ENCODE measurements at places on chromosomes 3 and 15.

GRCh38 chr3:43862470-43862869 lies 171.7 kb downstream of the ABHD5 start:
- no peak for DNase-seq

- no peak for DNase-seq
These were observed 16.3 kb downstream of the ISG20 start for GRCh38 chr15:88655103-88655553.

DNA sequence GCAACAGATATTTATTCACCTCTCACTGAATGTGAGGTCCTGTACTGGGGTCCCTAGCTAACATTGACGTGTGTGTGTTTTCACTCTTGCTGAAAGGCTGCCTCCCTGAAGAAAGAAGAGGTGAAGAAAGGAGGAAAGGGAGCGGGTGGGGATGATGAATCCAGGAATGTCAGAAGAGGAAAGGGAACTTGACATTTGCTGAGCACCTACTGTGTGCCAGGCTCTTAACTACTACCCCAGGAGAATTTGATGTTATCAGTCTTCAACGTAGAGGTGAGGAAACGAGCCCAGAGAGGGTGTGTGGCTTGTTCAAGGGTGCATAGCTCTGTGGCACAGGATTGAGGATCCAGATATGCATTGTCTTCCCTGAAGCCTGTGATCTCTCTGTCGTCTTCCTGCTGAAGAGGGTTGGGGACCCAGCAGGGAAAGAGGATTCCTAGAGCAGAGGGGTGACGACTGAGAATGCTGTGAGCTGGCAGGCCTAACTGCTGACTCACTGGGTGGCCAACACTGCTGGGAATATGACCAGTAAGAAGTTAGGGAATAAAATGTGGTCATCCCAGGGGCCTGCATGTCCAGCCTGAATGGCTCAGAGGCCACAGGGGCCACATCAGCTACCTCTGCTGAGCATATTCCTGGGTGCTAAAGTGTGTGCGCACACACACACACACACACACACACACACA lies 6.6 kb upstream of the ATP2B2 start:
- DNase-seq = no peak

GRCh38 chr3:22920006-22920405 lies 283.1 kb upstream of the UBE2E2 start:
- DNase-seq = no peak

DNA sequence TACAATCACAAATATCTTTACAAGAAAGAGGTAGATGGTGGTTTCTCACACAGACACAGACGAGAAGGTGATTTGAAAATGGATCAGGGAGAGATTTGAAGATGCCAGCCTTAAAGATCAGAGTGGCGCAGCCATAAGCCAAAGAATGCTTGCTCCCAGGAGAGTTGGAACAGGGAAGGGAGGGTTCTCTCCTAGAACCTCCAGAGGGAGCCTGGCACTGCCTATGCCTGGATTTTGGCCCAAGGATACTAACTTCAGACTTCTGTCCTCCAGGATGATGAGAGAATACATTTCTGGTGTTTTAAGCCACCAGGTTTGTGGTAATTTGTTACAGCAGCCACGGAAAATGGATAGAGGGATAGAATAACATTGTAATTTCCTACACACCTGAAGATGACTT lies 279.1 kb downstream of the FAM43A start:
- no peak for DNase-seq

DNA sequence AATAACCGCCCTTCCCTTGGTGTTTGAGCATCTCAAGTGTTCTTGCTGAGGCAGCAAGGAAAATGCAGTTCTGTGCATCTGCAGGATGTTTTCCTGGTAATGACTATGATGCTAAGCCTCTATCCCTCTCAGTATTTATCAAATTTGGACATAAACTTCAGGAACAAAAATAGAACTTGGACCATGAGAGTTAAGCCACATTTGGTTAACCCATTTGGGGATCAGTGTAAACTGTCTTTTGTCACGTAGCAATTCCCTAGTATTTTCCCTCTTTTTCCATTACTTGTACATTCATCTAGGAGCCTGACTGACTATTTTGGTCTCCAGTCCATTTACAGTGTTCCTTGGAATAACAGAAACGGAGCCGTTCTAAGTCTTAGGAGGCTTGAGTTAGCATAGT lies 250.8 kb downstream of the RBMS3 start:
- no peak for DNase-seq

- DNase-seq = peak; percentile 34
These were observed 83.5 kb upstream of the ZNF280D start for GRCh38 chr15:56816781-56817180.

DNA sequence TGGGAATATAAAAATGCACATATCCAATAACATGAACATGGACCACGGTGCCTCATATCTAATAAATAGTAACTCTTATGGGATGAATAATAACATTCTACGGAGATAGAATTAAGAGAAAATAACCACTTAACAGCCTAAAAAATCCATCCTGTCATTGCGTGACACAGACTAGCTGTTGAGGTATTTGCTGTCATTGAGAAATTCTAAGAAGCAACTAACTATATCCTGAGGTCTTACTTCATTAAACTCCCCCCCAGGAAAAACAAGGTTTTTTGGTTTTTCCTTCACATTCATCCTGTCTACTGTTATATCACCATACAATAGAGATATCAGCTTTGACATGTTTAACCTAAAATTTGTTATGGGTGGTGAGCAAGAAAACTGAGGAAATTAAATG lies 14.3 kb downstream of the CEP152 start:
- DNase-seq = no peak

GRCh38 chr3:184315543-184315867 lies 1.1 kb downstream of the EIF4G1 start:
- no peak for DNase-seq

DNA sequence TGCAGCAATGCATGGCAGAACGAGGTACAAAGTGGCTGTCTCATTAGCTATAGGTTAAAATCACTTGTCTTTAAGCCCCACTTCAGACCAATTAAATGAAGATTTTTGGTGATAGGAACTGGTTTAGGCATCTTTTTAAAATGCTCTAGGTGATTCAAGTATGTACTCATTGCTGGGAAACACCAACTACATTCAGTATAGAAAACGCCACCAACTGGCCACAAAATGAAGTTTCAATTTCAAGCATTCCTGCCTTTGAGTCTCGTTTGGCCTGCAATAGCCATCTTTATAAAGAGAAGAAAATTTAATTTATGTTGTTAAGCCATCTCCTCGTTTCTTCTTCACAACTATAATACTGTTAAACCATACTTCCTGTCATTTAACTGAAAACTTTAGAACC lies 587.9 kb downstream of the GBE1 start:
- DNase-seq = no peak

- peak; percentile 52 for DNase-seq
These were observed 728 bp downstream of the TRANK1 start for GRCh38 chr3:36944012-36944640.

DNA sequence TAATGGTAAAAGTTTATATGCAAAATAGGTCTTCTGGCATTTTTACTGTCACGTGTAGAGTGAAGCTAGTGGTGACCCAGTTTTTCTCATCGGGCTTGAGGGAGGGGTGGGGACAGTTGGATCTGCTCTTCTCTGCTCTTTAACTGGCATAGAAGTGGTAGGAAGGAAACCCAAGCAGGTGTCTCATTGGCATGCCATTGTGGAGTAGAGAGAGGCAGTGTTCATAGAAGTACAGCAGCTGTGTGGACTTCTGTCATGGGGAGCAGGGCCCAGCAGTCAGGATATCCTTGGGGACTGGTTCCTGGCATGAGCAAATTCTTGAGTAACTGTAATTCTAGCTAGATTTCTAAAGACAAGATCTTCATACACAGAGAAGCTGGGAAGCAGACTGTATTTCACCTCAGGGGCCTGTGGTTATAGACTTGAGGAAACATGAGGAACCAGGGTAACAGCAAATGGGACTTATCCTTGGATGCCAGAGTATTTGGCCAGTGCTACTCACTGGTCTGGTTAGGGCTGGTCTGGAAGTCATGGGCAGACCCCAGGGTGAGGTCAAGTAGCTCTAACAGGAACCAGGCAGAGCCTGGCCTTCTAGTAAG lies 42.9 kb downstream of the CDIN1 start:
- no peak for DNase-seq

- DNase-seq = no peak
These were observed 20.3 kb upstream of the FRMD4B start for GRCh38 chr3:69406163-69406562.

- DNase-seq = peak; percentile 83
These were observed 46.9 kb upstream of the NEDD4 start for GRCh38 chr15:56040081-56041035.

DNA sequence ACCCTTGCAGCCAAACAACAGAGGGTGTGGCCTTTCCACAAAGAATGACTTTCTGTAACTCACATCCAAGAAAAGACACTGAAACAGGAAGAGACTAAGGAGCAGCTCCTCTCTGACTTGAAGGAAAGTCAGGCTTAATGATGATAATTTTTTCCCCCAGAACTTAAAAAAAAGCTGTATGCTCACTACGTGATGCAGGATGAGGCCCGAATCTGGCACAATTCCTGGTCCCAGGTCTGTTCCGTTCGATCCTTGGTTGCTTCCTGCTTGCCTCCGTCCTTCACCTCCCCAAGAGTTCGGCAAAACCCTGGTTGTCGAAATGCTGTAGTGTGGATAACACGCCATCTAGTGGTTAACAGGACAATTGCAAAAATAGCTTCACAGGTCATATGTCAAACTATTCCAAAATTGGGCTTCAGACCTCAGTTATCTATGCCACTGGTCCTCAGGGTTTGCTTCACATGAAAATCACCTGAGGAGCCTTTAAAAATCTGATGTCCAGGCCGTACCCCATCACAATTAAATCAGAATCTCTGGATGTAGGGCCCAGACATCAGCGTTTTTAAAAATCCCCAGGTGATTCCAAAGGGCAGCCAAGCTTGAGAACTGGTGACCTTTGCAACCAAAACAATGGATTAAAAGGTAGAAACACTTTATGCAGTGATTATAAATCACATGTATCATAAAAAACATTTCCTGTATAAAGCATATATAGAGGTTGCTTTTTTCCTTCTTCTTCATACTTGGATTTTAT lies 28.1 kb upstream of the SYNM start:
- peak; percentile 79 for DNase-seq

DNA sequence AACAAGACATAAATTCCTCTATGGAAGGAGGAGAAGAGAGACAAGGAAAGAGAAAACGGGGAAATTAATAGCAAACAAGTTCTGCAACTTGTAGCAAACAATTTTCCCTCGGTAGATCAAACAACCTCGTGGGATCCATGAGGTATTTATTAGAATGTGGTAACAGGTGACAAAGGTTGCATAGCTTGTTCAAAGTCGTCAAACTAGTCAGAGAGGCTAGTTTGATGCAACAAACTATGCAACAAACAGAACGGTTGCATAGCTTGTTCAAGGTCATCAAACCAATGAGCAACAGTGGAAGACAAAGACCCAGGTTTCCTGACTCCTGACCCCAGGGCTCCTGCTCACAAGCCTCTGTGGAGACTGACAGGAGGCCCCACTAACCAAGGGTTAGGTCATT lies 20.7 kb downstream of the MB21D2 start:
- DNase-seq = no peak

GRCh38 chr3:139300416-139300815 lies 43.4 kb upstream of the MRPS22 start:
- DNase-seq = no peak

- peak; percentile 57 for DNase-seq
These were observed 23.9 kb upstream of the OR5H6 start for GRCh38 chr3:98240131-98240530.

GRCh38 chr3:54206874-54207273 lies 84.5 kb downstream of the CACNA2D3 start:
- no peak for DNase-seq

DNA sequence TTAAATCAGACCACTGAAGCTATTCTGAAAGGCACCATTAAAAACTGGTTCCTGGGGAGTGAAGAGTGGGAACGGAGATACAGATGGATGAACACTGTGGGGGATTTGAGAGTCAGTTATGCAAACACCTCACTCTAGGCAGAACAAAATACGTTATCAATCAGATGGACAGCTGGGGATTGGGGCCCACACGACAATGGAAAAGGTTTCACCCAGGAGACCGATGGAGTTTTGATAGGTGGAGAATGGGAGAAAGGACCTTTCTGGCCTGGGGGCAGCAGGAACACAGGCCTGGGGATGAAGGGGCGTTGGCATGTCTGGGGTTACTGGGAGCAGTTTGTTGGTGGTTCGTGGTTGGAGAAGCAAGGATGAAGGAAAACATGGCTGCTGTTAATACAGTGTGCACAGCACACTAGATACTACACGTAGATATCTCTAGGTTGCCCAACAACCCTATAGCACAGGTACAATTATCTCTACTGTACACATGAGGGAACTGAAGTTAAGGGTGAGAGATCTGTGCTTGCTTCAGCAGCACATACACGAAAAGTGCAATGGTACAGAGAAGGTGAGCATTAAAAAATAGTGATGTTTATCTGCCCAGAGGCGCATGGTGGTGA lies 16.5 kb downstream of the ST6GAL1 start:
- no peak for DNase-seq

DNA sequence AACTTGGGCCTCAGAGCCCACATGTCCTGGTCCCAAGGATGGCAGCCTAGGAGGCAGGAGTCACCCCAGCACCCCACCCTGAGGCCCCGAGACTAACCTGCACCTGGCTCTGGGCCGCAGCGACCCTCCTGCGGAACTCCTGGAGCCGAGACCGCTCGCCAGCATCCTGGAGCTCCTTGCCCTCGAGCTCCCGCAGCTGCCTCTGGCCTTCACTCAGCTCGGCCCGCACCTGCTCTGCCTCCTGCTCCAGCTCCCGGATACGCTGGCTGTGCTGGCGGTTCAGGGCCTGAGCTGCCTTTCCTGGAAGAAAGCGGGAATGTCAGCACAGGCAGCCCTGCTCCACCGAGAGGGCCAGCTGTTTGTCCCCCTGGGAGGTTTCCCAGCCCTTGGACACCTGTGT lies 13.2 kb downstream of the KIF7 start:
- DNase-seq = no peak

- DNase-seq = peak; percentile 95
These were observed 33.1 kb downstream of the RAB11A start for GRCh38 chr15:65902373-65902772.

- no peak for DNase-seq
These were observed 53.8 kb upstream of the CADM2 start for GRCh38 chr3:84904816-84905555.

- no peak for DNase-seq
These were observed 19.2 kb downstream of the NME9 start for GRCh38 chr3:138310494-138310893.

GRCh38 chr15:85717212-85717611 lies 77.5 kb downstream of the KLHL25 start:
- DNase-seq = no peak

DNA sequence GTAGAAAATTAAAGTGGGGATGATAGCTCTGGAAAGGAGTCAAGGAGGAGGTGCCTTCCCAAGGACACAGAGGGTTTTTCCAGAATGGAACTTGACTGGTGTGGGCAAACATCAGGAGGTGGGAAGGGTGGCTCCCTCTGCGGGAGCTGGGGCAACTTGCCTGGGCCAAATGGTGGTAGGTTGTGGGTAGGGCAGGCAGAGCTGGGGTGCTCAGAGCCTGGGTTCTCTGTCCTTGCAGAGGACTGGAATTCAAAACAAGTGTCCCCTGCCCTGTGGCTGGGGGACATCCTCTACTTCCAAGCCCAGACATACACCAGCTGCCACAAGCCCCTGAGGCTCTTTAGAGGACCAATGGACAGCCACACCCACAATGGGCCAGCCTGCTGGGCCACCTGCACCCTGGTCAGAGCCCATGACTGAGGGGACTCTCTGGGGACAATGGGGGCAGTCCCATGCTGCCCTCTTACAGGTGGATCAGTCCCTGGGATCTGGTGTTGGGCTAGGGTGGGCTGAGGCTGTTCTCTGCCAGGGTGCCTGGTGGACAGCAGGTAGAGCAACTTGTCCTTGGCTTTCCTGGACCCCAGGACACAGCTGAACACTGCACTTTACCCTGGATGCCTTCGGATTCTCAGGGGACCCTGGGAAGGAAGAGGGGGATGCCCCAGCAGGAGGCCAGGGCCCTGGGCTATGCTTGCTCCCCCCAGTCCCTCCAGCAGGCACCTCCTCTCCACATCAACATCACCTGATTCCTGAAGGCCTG lies 38.6 kb upstream of the CSPG4 start:
- DNase-seq = no peak

All from suppressor macrophage treated with lipopolysaccharide for 1 hour (primary cell).